ENCODE measurements at places on chromosomes 6 and 20.

DNA sequence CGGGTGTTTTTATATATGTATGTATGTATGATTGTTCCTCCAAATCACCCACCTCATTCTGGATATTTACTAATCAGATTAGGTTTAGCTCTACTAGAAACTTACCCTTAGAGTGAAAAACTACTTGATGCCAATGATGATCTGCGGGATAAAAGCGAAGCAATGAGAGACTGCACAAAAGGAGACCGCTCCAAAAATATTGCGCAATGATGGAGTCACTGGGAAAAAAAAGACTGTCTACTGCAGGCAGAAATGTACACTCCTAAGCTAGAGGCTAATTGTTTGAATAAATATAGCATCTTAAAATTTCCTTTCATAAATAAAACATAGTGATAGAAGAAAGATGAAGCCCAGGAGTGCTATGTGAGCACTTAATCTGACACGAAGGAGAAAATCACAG lies 7.3 kb downstream of the RAB32 start:
- DNase-seq: no peak

DNA sequence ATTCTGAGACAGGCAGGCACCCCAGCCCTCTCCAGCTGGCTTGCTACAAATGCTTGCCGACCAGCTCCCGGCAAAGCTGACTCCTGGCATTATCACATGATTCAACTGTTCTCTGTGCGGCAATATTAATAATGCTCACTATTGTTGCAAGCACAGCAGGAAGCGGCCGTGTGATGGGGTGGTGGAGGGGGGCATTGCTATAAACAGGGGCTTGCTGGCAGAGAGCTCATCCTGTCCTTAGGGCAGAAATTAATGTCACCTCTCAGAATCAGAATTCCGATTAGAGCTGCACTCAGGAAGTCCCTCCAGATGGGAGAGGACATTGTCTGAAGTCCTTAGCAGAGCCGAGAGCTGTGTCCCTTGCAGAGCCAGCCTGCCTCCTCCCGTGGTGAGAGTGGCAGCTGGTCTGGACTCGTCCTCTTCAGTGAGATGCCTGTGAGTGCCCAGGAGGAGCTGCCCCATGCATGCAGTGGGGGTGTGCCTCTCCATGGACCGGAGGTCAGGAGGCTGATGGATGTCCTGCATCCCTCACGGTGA lies 162.5 kb downstream of the CDH4 start:
- DNase-seq: no peak

DNA sequence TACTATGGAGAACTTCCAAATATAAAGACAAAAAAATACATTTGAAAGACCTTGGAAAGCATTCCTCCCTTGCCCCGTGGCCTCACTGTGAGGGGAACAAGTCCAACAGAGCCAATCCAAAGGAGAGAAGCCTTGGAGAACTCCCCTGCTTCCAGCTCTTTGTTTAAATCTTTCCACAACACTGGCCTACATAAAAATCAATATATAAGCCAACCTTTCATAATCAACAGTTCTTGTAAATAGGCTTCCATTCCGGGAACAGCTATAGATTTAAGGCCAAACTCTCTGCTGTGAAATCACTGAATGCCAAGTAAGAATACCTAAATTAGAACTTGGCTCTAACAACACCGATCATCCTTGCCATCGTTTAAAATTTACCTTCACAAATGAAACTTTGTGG lies 242.1 kb downstream of the HACE1 start:
- no peak for DNase-seq

DNA sequence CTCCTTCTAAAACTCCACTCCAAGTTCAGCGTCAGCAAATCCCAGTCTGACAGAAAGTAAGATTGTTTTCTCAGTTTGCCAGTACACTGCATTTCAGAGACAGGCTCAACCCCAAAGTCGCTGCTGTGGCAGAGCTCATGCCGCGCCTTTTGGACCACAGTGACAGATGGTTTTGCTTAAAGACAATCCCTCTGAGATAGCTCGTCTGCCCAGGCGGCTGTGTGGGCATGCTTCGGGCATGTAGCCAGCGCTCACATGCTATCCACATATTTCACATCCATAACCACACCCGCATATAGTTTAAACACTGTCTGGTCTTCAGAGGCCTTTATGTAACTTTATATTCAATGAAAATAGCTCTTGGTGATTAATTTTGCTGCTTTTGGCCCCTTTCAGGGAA lies 14.7 kb upstream of the PXDC1 start:
- DNase-seq: no peak

- no peak for DNase-seq
These were observed 31.4 kb downstream of the TBC1D32 start for GRCh38 chr6:121302882-121303281.

- no peak for DNase-seq
These were observed 15.9 kb downstream of the NRN1 start for GRCh38 chr6:5990786-5991185.
